Thymus (tissue), 14 donors: ENCODE measurements at places on chromosomes 3 and 15.

DNA sequence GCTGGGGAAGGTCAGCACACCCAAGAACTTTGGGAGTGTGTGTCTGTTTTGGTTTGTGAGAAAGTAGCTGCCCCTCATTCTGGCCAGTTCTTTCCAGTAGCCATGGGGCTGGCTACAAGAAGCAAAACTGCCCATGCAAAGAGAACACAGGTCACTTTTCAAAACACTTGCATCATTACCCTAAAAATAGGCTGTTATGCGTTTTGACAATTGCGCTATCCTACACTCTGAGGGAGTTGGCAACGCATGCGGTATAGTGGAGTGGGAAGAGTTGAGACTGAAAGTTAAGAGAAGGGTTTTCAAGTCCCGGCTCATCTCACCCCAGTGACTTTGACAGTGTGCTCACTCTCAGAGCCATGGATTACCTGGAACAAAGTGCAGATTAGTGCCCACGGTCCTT is 41.8 kb upstream of the MYZAP start:
- no peak for DNase-seq

DNA sequence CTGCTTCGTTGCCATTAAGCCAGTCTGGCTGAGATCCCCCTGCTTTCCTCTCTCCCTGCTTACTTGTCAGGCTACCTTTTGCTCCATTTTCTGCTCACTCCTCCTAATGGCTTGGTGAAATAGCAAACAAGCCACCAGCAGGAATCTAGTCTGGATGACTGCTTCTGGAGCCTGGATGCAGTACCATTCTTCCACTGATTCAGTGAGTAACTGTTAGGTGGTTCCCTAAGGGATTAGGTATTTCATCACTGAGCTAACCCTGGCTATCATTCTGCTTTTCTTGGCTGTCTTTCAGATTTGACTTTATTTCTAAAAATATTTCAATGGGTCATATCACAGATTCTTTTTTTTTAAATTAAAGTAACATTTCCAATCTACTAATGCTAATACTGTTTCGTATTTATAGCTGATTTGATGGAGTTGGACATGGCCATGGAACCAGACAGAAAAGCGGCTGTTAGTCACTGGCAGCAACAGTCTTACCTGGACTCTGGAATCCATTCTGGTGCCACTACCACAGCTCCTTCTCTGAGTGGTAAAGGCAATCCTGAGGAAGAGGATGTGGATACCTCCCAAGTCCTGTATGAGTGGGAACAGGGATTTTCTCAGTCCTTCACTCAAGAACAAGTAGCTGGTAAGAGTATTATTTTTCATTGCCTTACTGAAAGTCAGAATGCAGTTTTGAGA is 25.0 kb downstream of the CTNNB1 start:
- DNase-seq = no peak

DNA sequence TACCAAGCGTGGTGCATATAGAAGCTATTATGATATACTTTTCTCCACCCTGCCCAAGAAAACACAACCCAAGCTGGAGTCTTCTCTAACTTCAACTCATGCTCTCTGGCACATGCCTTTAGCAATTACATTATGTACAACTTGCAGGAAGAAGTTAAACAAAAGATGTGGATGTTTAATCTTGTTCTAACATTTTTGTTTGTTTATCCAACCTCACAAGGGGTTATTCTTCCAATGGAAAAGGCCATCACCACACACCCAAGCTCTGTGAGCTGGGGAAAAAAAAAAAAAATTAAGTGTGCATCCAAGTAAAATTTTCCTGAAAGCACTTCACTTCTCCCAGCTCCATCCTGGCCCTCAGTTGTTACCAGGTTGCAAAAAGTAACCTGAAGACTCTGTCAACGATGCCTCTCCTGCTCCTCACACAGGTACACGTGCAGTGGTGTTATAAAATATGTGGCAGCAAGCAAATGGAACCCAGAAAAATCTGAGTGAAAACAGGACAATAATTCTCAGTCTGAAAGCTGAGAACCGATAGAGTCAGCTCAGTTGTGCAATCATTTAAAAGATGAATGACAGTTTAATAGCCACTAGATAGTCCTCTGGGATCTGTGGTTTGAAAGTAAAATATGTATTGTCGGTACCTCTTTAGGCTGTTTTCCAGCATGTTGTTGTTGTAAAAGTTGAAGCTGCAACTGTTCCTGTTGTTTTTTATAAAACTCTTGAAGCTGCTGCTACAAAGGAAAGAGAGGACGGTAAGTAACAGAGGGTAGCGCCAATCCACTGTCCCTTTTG is 531.4 kb downstream of the FOXP1 start:
- DNase-seq = no peak

DNA sequence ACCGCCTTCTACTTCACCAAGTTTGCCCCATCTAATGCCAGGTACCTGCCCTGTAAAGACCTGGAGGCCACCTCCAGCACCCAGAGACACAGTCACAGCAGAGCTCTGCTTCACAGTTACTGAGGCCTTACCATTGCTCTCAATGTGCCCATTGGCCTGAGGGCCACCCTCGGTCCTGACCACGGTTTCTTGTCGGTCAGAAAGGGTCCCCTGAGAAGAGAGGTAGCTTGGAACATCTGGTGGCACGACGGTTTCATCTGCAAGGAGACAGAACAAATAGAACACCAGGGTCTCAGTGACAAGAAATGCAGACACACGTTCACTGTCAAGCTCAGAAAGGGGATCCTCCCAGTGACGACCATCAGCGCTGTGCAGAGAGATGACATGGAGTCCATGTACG is 118.7 kb downstream of the LRIG1 start:
- DNase-seq = no peak

GRCh38 chr3:72768936-72769335 is 79.3 kb downstream of the SHQ1 start:
- DNase-seq = no peak

- no peak for DNase-seq
Measured at GRCh38 chr3:96814651-96815567, 515 bp downstream of the EPHA6 start.

DNA sequence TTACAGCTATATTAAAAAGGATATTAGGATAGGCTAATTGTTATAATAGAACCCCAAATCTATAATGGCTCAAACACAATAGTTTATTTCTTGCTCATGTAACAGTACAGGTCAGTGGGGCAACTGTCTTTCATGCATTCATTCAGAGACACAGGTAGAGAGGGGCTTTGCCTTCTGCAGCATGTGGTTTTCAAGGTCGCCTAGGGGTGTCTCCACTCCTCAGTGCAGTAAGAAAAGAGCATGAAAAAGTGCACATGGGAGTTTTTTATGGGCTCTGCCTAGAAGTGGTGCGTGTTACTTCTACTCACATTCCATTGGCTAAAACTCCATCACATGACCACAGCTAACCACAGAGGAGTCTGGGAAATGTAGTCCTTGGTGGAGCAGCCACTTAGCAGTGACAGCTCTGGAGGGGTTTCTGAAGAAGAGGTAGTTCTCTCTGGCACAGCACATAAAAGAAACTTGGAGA is 1.8 kb downstream of the ZBTB38 start:
- DNase-seq = peak; percentile 82

DNA sequence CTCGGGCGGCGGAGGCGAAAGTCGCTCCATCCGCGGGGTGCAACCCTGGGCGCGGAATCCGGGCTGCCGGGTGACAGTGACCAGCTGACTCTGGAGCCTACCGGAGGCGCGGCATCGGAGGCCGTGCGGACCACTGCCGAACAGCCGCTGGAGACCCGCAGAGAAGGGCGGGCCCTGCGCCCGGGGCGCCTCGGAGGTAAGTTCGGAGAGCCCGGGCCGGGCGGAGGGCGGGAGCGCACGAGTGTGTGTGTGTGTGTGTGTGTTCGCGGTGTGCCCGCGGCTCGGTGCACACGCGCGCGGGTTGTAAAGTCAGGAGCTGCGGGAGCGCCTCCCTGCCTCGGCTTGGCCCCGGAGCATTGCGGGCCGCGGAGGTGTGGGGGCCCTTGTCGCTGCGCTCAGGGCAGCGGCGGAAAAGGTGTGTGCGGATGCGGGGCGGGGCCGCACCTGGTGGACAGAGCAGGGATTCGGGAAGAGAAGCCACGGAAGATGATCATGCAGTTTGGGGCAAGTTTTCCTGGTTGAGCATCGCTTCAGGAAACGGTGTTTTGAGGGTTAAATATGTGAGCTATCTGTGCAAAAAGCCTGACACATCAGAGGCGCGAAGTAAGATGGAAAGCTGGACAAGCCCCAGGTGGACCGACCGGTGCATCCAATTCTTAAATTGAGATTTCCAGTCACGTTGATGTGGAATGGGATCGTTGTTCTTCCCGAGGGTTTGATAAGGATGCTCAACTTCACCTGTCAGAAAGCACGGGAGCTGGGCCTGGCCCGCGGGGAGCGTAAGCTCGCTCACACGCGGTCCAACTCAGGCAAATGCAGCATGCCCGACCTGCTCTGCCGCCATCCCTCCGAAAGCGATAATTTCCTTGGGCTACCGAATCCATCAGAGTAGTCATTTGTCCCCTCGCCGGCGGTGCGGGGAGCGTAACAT is 474 bp downstream of the MINAR1 start:
- no peak for DNase-seq

GRCh38 chr15:39139431-39140059 is 441.3 kb upstream of the THBS1 start:
- DNase-seq = no peak

DNA sequence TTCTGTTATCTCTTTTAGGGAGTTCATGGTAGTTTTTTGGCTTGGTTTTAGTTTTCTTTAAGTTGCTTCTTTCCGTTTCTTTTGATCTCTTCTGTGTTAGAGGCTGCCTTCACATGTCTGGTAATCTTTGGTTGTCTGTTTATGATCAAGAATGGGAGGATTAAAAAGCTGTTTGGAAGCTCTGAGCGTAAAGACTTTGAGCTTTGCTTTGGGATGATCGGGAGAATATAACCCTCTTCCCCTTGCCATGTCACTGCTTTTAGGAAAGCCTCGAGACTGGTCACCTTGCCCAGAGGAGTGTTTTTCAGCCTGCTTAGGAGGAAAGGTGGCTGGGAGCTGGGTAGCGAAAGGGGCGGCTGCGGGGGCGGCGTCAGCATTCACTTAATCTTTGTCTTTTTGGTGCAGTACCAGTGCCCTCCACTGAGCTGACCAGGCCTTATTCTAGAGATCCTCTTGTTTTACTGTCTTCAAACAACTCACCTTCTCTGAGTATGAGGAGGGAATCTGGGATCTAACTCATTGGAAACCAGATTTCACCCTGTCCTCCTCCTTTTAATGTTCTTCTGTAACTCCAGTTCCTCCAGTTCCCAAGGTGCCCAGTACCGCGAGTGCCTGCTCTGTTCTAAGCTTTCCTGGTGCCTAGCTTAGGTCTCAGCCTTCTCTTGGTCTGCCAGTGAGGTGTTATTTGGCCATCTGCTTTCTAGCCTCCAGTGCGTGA is 15.5 kb downstream of the TATDN2 start:
- peak; percentile 39 for DNase-seq

GRCh38 chr3:109930582-109930981 is 593.2 kb upstream of the DPPA4 start:
- DNase-seq = no peak

- DNase-seq = no peak
Measured at GRCh38 chr3:13839253-13839652, 40.6 kb downstream of the WNT7A start.

DNA sequence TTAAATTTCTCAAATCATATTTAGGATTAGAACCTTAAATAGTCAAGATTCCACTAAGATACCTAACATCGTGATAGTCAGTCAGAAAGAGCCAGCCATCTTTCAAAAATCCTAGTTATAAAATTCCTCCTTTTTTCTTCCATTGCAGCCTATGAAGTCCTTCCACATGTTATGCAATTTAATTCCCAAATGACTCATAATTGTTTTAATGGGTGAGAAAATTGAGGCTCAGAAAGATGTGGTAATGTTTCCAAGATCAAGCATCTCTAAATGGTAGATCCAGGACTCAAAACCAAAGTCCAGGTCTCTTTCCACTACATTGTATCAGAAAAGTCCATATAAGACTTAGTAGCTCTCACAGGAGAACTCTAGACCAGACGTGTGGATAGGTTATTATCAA is 9.5 kb downstream of the CFAP44 start:
- no peak for DNase-seq

DNA sequence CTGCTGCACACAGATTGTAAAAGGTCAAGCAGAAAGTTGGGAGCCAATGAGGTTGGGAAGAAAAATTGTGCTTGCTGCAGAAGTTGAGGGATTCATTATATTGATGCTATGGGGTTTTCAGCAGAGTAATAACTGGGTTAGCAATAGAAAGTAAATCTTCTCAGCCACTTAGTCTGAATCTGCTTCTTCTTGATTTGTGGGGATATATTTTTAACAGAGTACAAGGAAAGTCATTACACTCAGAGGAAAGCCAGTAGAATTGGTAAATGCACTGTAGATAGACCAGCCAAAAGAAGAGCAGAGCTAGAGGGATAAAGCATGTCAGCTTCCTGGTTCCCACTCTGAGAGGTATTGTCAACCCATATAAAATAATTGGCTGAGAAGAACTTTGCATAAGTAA is 663.6 kb downstream of the NLGN1 start:
- no peak for DNase-seq

DNA sequence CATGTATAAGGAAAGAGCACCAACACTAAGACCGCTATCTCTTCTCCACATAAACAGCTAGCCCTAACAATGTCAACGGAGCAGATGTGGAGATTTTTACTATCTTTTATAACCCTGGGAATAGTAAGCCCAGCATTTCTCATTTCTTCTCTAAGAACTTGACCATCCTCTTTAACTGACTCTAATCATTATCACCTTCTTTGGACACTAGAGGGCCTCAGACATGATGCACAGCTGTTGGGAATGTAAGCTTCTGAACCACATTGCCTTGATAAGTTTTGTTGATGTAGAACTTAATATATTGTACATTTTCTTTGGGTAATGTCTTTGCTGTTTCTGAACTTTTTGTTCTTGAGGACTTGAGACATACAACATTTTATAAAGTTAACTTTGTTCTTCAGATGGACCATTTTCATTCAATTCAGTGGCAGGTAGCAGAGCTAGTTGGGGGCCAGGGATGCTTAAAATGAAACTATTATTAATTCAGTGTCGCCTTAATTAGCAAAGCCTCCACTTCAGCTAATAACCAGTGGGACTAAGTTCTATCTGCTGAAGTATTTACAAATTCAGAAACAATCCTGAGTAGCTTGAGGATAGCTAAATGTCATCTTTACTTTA is 9.6 kb upstream of the TAGLN3 start:
- no peak for DNase-seq

- no peak for DNase-seq
Measured at GRCh38 chr3:44031387-44032380, 210.0 kb upstream of the TOPAZ1 start.

- no peak for DNase-seq
Measured at GRCh38 chr3:123152687-123153086, 49.1 kb upstream of the SEC22A start.
